ENCODE measurements at places on chromosomes 6 and 20.

DNA sequence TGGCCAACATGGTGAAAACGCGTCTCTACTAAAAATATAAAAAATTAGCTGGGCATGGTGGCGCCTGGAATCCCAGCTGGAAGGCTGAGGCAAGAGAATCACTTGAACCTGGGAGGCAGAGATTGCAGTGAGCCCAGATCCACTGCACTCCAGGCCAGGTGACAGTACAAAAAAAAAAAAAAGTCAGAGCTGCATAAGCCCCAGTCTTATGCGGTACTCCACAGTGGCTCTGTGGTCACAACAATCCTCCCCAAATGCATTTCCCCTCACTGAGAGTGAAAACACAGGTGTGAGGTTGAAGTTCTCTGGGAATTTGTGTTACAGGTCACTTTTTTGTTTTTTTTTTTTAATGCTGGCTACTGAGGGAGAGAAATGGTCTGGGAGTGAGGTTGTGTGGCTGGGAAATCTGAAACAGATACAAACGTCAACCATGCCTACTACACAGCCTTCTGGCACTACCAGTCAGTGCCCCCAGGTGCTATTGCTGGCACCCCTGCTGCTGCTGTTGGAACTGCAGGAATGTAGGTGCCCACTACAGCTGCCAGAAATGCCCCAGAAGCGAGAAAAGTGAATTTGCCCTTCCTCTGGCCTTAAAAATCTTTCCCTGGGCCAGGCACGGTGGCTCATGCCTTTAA lies 5.7 kb downstream of the MRPS26 start:
- no peak for DNase-seq

DNA sequence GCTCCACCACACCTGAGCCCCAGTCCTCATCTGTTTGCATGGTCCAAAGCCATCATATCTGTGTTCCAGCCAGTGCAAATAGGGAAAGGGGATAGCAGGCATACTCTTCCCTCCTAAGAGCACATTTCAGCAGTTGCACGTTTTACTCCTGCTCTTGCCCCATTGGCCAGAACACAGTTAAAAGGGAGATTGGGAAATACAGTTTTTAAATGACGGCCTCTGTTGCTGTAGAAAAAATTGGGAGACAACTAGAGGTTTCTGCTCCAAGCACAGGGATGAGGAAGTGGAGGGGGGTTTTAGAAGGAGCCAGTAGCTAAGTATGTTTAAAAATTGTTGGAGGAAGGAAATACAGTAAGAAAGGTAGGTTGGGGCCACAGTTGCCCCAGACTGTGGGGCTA lies 14.6 kb upstream of the STK35 start:
- no peak for DNase-seq

DNA sequence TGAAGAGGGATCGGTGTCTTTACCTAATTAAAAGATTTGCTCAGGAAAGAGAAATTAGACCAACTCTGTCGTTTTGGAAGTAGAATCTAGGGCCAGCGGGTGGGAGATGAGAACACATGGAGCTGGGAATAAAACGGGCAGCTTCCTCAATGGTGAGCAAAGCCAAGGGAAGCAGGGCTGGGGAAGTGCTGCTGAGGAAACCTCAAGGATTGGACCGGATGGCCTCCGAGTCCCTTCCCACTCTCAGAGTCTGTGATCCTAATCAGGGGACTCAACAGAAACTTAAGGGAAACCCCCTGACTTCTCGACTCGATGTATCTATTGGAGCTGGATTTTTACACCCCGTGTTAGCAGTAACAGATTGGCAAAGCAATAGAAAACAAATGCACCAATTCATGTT lies 10.8 kb downstream of the GCNT2 start:
- no peak for DNase-seq

DNA sequence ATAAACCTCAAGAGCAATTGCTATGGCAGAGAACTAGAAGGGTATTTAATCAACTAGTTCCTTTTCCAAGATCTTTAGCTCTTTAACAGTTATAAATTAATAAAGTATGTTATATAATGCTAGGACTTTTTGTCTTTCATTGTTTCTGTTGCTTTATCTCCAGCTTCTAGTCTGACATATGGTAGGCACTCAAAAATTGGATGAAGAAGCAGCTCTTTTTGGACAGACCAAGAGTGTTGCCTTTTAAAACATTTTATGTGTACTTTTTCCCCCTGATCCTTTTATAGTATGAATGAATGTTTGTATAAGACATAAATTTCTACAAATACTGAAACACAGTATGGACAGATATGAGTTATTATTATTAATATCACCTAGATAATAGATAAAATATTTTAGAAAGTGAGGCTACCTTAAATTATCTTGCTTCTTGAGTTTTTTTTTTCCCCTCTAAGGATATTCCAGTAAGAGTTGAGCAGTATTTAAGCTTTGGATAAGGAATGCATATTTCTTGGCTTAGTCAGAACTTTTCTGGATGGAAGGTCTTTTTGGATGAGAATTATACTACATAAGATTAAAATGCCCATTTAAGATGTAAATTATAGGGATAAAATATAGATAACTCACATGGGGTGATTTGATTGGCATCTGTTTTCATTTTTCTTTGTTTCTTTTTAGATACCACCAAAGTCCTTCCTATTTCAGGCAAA lies 16.6 kb downstream of the LAMA2 start:
- DNase-seq: no peak

DNA sequence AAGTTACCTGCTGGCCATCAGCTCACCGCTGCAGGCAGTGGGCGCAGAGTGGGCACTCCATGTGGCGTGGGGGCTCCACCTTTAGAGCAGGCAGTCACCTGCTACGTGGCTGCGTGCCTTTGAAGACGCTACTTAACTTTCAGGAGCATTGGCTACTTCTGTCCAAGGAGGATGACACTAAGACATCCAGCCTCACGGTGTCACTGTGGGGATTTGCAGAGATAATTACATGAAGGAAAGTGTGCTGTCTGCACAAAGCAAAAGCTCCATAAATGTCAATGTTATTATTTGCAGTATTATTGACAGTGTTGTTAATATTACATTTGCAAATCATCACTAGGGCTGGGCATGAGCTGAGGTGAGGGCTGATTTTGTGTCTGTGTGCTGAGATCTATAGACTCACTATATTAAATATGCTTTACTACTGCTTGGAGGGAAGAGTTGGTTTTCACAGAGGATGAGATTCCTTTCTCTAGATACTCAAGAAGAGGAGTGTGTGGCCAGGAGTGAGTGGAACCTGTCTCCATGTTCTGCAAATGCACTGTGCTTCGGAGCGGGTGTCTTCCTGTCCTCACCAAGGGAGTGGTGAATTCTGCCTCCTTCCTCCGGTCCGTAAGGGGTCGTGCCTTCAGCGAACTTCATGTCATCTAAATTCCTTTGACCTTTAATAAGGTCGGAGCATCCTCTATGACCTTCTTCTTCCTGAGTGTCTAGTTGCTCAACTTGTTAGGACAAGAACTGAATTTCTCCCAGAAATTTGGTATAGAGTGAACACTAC lies 165.8 kb upstream of the SYNDIG1 start:
- no peak for DNase-seq

DNA sequence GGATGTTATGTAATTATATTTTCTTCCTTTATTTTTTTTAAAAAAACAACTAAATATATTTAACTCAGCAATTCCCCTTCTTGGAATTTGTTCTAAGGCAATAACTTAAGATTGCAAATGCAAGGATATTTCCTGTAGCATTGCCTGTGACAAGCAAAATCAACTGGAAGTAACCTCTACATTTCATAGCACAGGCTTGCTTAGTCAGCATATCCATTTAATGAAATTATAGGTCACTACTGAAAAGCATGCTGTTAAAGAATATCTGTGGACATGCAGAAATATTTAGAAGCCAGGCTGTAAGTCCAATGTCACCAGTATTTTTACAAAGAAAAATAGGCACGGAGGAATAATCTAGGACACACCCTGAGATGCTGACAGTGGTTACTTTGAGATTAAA lies 8.7 kb upstream of the MEP1A start:
- DNase-seq: no peak

- DNase-seq: no peak
These were observed 44.6 kb upstream of the AGPAT4 start for GRCh38 chr6:161318456-161318855.

DNA sequence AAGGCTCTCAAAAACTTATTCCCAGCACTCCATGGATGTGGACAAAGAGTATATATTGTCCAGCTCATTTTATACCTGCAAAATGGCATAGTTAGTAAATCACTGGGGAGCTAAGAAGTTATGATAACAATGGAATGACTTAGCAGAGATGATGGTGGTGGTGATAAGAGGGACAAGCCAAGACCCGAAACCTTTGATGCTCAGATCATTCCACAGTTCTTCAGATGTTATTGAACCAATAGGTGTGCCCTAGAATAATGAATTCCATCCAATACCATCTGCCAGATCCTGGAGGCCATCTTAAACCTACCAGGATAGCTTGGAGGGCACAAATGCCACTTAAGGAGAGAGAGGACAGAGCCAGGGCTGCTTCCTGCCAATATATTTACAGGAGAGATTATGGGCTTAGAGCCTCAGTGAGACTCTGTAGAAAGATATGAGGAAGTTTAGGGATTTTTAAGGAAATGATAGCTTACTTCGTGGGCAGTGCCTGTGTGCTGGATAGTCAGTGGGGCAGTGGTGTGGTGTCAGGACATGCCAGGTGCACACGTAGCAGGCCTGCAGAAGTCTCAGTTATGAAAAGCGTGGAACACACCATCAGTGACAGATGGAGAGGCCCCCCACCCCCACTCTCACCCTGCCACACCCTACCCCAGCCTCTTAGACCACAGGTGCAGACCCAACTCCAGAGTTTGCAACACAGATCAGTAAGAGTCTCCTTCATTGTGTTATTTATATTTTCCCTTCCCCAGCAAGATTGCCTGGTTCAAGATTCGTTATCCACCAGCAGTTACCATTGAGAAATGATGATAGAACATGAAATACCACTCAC lies 209.7 kb upstream of the SUPT3H start:
- DNase-seq: no peak

- DNase-seq: no peak
These were observed 997.6 kb upstream of the CITED2 start for GRCh38 chr6:140372064-140372463.

- no peak for DNase-seq
These were observed 718.9 kb downstream of the EYS start for GRCh38 chr6:64988148-64988547.

GRCh38 chr6:53918854-53919510 lies 124.2 kb downstream of the LRRC1 start:
- DNase-seq: no peak

DNA sequence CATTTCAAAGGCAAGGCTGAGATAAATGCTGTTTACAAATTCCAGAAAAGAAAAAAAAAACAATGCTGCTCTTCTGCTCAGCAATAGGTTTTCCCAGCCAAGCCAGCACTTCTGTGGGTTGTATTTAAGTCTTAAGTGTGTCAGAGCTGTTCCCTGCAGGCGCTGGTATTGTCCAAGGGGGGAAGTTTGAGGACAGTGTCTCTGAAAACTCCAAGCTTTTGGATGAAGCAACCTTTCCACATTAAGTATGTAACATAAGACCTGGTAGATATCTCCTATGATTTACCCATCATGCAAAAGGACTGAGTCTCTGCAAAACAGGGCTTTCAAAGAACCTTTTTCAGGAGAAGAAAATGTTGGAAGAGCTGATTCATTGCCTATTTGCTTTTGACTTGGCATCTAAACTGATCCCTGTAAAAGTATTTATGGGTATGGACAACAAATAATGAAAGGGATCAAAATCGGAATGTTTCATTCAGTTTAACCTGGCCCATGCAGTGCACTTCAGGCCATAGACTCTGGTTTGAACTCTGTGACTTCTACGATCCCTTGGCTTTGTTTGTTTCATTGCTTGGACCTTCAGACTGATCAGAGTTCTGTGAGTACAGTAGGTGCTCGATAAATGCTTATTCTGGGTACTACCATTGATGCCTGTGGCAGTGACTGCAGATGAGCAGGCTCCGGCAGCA lies 16.1 kb upstream of the PLG start:
- DNase-seq: no peak

- DNase-seq: no peak
These were observed 111.4 kb upstream of the ATXN1 start for GRCh38 chr6:16872543-16873235.

- DNase-seq: no peak
These were observed 252.6 kb downstream of the MYLK4 start for GRCh38 chr6:2497922-2498623.

- DNase-seq: no peak
These were observed 109.8 kb upstream of the POU3F2 start for GRCh38 chr6:98724537-98724936.

DNA sequence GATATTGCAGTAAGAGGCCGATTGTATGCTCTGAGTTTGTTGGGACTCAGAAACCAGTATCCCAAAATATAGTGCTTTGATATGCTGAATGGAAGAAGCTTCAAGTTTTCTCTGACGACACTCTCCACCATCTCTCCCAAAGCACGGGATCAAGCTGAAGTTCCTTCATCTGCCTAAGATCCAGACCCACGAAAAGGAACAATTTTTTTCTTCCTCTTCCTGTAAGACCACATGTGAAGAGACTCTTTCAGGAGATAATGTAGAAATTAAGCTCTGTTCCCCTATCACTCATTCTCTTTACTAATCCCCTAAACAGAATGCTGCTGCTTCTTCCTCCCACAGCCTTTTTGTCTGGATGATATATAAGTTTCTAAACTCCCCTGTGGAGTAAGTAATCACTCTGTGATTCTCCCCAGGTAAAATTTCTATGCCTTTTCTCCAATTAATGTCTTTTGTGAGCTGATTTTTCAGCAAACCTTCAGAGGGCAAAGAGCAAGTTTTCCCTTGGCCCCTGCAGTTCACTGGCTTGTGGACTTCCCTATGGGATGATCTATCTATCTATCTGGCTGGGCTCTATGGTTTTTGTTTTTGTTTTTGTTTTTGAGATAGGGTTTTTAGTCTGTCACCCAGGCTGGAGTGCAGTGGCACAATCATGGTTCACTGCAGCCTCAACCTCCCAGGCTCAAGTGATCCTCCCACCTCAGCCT lies 13.5 kb upstream of the PNRC1 start:
- DNase-seq: no peak

DNA sequence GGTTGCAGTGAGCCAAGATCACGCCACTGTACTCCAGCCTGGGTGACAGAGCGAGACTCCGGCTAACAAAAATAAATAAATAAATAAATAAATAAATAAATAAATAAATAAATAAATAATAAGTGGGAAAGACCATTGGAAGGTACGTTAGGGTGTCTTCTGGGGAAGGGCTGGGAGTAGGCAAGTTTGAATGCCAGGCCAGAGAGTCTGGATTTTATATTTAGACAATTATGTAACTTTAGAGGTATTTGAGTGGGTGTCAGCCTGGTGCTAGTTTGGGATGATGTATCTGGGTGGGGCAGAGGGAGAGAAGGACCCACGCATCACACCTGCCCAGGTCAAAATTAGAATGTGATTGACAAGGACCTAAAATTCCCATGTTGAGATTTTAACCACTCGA lies 108.5 kb upstream of the PRND start:
- no peak for DNase-seq
